Stimulated activated CD8-positive, alpha-beta memory T cell treated with anti-CD3 and anti-CD28 coated beads, Interleukin-12 subunit alpha, Interleukin-12 subunit beta, amount 100 ng/mL, for 4 hours (primary cell): ENCODE measurements at places on chromosomes 7 and 10.

DNA sequence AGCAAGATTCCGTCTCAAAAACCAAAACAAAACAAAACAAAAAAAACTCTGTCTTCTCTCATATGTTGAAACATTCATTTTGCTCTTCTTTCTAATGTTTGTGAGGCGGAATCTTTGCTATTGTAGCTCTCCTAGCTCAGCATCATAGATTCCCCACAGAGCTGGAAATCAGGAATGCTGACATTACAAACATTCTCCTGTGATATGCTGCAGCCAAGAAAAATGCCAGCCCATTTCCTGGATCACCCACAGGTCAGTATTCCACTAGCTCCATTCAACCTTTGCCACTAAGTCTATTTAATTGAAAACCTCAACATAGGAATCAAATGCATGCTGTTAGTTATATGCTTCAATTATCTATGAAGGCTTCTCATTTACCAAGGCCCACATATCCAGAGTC, 186.3 kb downstream of the IPMK start:
- no peak for DNase-seq

DNA sequence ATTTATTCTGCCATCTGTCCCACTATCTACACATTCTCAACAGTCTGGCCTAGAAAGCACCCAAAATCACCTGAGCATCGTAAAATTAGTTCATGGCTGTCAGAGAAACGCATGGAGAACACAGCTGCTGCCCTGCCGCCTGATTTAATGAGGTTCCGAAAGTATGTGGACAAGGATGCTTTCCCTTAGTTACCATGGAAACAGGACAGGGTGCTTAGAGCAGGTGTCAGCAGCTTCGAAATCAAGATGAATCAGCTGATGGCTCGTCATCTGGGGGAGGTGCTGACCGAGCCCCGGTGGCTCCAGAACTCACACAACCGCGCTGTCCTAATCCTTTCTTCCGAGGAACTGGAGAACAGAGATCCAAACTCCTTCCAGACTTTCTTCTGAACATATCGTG, 151.5 kb downstream of the TEX36 start:
- no peak for DNase-seq

DNA sequence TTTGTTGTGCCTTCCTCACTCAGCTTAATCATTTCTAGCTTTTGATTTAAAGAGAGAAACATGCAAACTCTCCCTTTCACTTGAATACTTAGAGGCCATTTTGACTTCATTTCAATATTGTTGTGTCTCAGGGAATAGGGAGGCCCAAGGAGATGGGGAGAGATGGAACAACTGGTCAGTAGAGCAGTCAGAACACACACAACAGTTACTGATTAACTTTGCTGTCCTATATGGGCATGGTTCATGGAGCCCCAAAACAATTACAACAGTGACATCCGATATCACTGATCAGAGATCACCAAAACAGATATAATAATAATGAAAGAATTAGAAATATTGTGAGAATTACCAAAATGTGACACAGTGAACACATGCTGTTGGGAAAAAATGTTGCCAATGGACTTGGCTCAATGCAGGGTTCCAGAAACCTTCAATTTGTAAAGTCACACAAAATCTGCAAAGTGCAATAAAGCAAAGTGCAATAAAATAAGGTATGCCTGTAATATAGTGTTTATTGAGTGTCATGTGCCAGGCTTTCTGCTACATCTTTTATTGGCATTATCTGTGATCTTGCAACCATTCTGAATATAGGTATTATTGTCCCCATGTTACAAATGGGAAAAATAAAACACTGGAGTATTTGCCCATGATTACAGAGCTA, 38.2 kb downstream of the CCDC71L start:
- no peak for DNase-seq

DNA sequence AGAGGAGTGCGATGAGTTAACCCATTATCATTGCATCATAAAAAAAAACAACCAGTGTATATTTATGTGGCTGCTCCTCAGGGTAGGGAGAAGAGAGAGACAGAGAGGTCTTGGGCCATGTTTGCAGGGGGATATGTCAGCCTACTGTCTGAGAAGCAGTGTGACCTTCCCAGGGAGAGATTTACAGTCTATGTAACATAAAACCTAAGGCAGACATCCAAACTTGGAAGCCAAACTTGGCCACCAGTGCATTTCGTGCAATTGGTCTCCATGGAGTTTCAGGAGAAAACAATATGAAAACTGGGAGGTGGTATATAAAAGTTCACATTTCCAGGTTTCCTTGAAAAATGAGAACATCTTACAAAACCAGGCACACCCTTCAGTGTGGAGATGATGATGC, 85.9 kb upstream of the CXCL12 start:
- DNase-seq = no peak

- DNase-seq = no peak
These were observed 309.4 kb upstream of the IGFBP3 start for GRCh38 chr7:46230298-46230989.
